CD4-positive, alpha-beta T cell treated with Interleukin-2 at 100 ng/mL for 4 hours (primary cell): ENCODE measurements at places on chromosomes 12 and 14.

DNA sequence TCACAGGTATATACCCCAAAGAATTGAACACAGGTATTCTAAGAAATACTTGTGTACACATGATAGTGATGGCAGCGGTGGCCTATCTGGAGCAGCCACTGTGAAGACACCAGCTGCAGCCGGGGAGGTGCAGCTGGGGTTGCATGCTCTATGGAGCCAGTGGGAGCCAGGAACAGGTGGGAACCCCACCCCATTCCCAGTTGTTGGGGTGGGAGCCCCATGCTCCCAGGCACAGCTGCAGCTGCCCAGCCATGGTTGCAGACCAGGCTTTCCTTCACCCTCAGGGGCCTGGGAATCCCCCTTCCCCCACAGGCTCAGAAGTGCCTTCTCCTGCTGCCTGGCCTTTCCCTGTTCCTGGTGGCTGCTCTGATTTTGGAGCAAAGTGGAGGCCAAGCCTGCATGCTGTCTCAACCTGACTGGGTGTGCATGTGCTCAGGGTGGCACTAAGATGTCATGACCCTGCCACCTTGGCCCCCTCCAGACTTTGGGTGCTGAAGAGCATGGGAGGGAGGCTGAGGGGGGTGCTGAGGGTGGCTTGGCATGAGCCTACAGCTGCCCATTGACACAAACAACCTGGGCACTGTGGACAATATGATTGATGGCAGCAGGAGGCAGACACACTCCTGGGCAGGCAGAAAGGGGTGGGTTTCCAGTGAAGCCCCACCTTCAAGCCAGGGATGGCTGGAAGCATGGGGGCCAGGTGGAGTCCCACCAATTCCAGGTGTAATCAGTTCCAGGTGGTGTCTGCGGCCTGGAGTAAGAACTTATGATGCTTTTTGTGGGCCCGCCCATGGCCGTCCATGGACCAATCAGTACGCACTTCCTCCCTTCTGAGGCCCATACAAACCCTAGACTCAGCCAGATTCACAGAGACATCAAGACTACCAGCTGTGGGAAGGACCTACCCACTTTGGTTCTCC is 234.7 kb downstream of the ADGRD1 start:
- no peak for DNase-seq

DNA sequence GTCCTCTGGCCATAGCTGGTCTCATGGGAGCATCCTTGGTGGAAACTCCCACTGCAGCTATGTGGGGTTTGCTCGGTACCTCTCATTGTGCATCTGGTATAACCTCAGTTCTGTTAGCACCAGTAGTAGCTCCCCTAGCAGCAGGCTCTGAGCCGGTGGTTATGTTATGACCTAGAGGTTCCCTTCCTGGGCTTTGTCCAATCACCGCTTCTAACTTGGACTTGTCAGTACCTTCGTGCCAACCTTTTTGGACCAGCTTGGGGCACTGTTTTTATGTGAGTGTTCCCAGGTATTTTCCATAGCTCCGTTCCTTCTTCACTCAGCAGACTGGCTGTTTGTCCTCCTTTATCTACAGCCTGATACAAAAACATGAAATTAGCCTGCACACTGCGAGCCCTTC is 55.7 kb downstream of the ATG14 start:
- DNase-seq: no peak

DNA sequence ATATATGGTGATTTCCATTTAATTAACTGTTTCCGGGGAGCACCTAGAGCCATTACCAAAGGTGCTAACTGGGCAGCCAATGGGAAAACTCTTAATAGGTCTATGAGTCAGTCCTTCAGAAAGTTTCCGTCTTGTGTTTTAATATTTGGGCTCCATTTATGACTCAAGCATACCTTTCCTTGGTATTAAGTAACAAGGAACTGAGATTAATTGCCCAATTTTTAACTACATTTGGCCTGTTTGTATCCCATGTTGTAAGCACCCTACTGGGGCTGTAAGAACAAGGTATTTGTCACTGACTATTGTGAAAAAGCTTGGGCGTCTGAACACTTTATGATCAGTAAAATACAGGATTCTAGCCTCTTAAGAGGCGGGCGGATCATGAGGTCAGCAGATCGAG is 62.8 kb upstream of the FOXN3 start:
- DNase-seq: no peak

- DNase-seq: peak; percentile 3
Measured at GRCh38 chr12:124687917-124688316, 120.5 kb upstream of the NCOR2 start.

DNA sequence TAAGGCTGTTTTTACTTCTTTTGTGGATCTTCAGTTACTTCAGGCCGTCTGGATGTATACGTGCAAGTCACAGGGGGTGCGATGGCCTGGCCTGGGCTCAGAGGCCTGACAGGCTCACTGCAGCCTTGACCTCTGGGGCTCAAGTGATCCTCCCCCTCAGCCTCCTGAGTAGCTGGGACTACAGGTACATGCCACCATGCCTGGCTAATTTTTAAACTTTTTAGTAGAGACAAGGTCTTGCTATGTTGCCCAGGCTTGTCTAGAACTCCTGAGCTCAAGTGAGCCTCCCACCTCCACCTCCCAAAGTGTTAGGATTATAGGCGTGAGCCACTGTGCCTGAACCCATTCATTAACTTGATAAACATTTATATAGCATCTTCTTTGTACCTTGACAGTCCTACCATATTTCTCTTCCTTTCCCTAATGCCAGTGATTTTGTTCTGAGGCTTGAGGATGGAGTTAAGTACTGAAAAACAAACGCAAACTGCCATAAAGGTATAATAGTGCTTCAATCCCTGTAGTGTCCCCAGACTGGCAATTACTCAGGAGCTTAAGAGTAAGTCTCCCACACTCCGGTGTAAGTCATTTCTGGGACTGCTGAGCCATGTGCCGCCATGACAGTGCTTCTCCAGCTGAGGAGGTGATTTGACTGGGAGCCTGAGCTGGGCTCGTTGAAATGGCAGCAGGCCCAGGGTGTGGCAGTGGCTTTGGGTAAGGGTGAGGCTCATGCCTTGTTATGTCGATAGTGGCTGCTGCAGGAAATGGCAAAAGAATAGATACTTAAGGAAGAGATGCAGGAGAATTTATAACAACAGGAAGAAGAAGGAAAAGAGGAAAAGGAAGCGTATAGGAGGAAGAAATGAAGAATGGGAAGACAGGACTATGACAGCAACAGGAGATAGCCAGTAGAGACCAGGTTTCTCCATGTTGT is 43.7 kb upstream of the HECTD1 start:
- no peak for DNase-seq

GRCh38 chr12:130401703-130402102 is 64.0 kb downstream of the PIWIL1 start:
- DNase-seq: no peak
